Astrocyte of the hippocampus (primary cell): ENCODE measurements at places on chromosomes 7 and 10.

- no peak for DNase-seq
Observed at GRCh38 chr7:45146531-45147379, 10.8 kb upstream of the RAMP3 start.

- DNase-seq = no peak
Observed at GRCh38 chr10:109875151-109875568, 48.2 kb downstream of the XPNPEP1 start.

GRCh38 chr10:77550378-77550777 lies 87.2 kb downstream of the KCNMA1 start:
- DNase-seq = no peak

DNA sequence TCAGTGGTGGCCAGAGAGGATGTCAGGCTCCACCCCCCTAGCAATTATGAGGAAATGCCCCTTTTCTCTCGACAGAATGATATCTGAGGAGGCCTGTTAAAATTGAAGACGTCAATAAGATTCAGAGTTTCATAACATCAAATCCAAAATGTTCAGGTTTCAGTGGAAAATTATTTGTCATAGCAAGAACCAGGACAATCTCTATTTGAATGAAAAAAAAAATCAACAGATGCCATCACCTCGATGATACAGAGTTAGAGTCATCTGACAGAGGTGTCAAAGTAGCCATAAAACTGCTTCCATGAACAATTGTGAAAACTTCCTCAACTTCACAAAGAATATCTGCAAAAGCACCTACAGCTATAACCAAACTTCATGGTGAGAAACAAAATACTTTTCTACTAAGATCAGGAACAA lies 7.7 kb downstream of the TMEM273 start:
- DNase-seq = no peak

- DNase-seq = peak; percentile 36
Observed at GRCh38 chr7:36598054-36598674, 126.1 kb downstream of the AOAH start.

GRCh38 chr7:44145479-44145968 lies 4.4 kb upstream of the MYL7 start:
- DNase-seq = peak; percentile 51

GRCh38 chr7:16889305-16889704 lies 7.5 kb upstream of the AGR3 start:
- DNase-seq = no peak

DNA sequence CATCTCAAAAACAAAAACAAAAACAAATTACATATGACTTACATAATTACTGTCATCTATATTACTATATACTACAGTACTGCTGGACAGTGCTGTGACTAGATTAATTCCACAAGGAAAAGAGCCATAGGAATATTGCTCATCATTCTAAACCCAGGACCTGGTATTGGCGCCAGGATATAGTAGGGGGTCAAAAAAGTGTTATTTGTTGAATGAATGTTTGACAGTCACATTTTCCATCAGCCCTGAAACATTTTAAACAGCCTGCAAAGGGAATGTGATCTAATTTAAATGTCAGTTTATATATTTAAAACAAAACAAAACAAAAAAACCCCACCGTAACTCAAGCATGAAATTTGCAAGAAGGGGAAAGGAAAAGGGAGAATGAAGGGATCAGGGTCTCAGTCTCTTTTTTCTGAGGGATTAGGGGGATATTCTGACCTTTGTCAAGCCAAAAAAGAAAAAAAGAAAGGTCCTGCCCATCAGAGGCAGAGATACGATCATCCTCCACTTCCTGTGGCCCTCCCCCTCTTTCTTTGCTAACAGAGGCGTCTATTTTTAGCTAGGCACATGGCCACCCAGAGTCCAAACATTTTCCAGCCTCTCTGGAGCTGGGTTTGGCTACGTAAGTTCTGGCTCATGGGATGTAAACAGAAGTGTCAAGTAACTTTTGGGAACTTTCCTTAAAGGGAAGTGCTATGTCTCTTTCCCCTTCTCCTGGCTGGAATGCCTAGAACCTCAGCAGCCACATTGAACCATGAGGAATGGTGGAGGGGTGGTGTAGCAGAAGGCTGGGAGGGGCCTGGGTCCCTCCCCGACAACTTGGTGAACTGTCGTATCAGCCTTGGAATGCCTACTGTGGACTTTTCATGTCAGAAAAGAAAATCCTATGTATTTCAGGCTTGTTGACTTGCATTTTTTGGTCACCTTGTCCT lies 44.6 kb upstream of the DLG5 start:
- peak; percentile 87 for DNase-seq

GRCh38 chr10:98316661-98317060 lies 48.7 kb upstream of the LOXL4 start:
- no peak for DNase-seq

GRCh38 chr10:54745436-54745835 lies 55.6 kb downstream of the PCDH15 start:
- no peak for DNase-seq

DNA sequence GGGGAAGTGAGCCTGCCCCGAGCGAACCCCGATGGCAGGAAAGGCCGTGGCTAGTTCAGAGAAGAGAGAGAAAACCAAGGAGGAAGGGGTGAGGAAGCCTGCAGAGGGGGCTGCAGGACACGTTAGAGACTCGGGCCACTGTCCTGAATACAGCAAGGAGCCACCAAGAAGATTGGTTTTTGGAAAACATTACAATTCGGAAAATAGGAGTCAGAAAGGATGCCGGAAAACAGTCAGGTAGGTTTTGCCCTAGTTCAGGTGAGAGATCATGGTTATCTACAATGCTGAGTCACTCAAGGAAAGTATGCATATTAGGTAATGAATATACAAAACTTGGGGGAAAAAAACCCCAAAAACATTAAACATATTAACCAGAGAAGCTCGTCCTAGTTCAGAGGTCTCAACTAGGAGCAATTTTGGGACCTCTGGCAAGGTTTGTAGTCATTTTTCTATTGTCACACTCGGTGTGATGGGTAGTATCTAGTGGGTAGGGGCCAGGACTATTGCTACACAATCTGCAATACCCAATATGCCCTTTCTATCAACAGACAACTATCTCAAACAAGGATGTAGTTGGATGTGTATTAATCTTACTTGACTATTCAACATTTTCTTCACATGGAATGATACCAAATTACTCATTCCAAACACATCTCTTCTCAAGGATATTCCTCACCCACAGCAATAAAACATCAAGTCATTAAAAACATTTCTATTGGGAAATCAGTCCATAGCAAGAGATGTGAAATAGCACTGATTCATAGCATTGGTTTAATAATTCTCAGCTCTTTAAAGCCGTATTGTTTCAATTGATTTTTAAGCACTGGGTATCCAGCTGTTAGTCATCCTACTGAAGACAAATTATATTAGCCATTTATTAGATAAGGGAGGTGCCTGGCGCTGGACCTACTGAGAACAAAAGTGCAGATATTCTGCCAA lies 74.4 kb upstream of the RSU1 start:
- DNase-seq = peak; percentile 63

GRCh38 chr10:62136931-62137330 lies 131.7 kb downstream of the RTKN2 start:
- no peak for DNase-seq

DNA sequence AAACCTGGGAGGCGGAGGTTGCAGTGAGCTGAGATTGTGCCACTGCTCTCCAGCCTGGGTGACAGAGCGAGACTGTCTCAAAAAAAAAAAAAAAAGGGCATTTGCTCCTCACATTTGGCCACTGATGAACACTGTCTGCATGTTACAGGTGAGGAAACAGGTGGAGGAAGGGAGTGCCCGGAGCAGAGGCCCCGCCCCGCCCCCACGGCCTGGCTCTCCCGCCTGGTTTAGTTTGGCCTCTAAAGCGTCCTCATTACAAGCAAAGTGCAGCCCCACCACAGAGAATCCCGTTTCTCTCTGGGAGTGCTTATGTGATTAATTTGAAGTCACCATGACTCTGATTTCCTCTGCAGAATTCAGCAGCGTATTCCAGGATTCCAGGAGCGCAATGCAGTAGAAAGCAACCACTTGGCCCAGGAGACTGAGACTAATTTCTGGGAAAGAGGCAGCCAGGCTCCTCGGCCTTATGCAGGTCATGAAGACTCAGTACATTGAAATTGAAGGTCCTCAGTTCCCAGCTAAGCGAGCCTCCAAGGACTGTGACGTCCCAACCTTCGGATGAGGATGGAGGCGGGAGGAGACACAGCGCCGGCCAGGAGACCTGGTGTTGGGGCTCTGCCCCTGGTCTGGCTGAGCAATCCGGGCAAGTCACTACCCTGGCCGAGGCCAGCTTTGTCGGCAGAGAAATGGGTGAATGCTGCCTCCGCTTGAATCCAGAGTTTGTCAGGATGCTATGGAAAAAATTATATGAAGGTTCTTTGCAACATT lies 44.7 kb downstream of the RBM17 start:
- no peak for DNase-seq

- no peak for DNase-seq
Observed at GRCh38 chr7:7737674-7738073, 19.3 kb upstream of the RPA3 start.

GRCh38 chr7:11203224-11203623 lies 229.6 kb downstream of the PHF14 start:
- DNase-seq = no peak

GRCh38 chr7:78662939-78663338 lies 790.5 kb downstream of the MAGI2 start:
- DNase-seq = no peak

DNA sequence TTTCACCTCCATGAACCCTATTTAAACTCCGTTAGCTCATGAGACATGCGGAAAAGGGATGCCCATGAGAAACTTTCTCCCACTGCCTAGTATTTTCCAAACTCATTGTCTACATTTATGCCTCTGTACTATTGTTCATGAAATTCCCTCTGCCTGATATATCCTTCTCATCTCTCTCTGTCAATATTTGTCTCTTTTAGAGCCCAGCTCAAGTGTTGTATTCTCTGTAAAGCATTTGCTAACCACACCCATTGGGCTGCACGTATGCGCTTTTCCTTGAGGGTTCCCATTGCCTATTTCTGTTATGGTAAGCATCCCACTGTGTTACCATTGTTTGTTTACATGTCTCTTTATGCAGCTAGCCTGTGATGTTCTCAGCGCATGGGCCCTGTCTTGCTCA lies 211.4 kb downstream of the MDFIC start:
- DNase-seq = no peak

DNA sequence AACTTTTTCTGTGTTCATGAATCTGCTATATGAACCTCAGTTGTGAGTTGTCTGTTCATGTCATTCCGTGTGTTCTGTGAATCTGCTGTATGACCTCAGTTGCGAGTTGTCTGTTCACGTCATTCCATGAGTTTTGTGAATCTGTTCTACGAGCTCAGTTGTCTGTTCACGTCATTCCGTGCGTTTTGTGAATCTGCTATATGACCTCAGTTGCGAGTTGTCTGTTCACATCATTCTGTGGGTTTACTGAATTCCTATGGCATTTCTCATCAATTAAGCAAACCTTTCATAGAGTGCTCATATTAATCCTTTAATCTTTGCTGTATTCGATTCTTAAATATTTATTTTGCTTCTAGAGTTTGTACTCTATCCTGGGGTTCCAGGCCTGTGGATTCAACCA lies 150.6 kb downstream of the DIP2C start:
- peak; percentile 57 for DNase-seq

DNA sequence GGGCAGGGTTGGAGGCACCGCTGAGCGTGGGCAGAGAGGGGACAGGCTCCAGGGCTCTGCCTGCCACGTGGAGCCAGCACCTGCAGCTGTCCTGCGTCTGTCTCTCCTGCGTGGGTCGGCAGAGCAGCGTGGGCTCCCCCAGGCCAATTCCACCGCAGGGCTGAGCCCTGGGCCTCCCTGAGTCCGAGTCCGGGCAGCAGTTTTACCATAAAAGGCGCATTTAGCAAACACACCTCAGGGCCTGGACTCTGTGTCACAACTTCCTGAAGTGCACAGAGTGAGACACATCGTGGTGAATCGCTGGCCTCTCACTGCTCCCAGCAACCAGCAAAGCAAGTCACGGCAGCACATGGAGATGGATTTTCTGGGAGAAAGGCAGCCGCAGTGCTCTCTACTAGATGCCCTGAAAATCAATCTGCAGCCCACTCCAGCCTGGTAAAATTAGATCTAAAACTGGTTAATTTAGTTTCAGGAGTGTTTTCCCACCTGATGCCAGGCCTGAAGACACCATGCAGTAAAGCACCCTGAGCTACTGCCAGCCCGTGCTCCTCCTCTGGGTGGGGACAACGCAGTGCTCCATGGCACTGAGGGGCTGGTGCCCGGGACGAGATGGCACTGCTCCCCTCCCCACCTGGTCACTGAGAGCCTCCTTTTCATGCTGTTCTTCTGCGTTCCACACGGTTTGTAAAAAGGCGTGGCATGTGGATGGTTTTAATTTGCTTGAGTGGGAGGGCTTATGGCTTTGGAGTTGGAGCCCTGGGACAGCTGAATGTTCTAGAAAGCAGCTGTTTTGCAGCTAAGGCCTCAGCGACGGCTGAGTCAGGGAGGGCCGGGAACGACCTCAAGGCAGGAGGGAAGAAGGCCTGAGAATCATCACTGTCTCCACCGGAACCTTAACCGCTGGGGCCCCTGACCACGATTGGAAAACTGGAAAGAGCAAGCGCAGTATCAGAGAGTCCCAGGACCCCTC lies 336.9 kb downstream of the ADARB2 start:
- DNase-seq = no peak

DNA sequence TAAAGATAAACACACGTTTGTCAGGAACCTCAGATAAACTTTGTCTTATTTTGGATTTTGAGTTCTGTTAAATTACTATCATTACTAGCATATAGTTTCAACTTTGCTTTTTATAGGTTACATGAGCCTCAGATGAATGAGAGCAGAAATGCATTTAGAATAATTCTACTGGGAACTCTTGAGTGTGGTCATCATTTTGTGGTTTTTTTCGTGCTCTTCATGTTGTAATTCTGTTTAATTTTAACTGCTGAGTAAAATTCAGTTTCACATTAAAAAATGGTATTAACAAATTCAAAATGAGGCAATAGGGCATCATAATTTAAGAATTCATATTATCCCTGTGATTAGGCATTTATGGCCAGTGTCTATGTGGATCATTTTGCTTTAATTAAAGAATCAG lies 72.9 kb downstream of the GNAI1 start:
- no peak for DNase-seq

GRCh38 chr7:68925241-68925640 lies 673.0 kb upstream of the AUTS2 start:
- no peak for DNase-seq

GRCh38 chr7:122689346-122690109 lies 9.4 kb downstream of the RNF133 start:
- DNase-seq = no peak

GRCh38 chr7:11341285-11341944 lies 367.7 kb downstream of the PHF14 start:
- DNase-seq = peak; percentile 76

- DNase-seq = peak; percentile 53
Observed at GRCh38 chr7:6375348-6376101, 72.2 kb downstream of the DAGLB start.
